ENCODE measurements at places on chromosomes 2 and 18.

GRCh38 chr2:22167256-22167655, 1043.5 kb downstream of the TDRD15 start:
- no peak for DNase-seq

- no peak for DNase-seq
Measured at GRCh38 chr2:55885127-55885943, 38.2 kb downstream of the EFEMP1 start.

DNA sequence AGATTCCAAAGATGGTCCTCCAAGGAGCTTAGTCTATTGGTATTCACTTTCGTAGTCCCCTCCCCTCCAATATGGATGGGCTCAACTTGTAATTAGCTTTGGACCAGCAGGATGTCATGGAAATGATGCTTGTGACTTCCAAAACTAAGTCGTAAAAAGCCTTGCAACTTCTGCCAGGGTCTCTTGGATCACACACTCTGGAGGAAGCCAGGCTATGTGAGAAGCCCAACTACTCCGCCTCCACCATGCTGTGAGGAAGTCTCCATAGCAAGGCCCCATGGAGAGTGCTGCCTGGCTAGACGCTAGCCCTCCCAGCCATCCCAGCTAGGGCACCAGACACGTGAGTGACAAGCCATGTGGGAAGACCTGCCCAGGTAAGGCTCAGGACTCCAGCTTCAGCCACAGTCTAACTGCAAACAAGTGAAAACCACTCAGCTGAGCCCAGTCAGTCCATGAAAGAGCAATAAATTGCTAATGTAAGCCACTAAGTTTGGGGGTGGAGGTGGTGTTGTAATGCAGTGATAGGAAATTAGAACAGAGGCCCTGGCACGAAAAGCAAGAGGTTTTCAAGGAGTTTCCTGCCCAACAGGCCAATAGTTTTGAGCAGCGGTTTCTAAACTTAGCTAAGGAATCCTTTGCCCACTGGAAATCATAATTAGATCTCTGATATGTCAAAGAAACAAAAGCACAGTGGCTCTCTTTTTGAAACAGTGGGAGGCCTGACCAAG, 77.5 kb upstream of the GLI2 start:
- no peak for DNase-seq

GRCh38 chr2:226906163-226906693, 70.4 kb downstream of the RHBDD1 start:
- DNase-seq = no peak

DNA sequence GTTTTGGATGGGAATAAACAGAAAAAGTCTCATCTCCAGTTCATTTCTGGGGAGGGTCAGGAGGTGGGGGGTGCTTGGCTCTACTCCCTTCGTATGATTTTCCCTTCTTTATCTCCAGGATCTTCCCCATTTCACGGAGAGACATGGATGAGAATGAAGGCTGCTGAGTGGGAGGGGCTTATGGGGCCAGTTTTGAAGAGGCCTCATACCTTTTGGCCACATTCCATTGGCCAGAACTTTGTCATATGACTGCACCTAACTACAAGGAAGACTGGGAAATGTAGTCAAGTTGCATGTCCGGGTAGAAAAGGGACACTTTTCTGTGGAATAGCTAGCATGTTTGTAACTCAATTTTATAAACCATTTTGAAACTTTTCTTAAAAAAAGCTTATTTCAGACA, 117.6 kb downstream of the NEDD4L start:
- DNase-seq = peak; percentile 86

- DNase-seq = no peak
Measured at GRCh38 chr2:50863856-50864255, 168.1 kb downstream of the NRXN1 start.

DNA sequence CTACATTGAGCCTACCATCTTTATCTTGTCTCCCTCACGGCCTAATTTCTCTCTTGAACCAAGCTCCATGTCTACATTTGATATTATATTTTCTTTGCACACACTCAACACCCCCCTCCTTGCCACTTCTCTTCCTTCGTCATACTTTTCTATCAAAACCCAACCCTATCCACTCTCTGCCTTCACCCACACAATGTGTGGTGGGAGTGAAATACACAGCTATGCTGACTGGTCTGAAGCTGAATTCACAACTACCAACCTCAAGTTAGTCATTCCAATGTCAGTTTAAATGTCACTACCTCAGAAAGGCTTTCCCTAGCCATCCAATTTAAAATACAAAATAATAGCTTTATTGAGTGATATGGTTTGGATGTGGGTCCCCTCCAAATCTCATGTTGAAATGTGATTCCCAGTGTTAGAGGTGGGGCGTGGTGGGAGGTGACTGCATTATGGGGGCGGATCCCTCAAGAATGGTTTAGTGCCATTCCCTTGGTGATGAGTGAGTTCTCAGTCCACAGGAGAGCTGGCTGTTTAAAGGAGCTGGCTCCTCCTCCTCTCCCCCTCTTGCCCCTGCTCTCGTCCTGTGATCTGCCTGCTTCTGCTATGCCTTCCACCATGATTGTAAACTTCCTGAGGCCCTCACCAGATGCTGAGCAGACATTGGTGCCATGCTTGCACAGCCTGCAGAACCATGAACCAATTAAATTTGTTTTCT, 112.1 kb downstream of the DTNB start:
- no peak for DNase-seq

- DNase-seq = no peak
Measured at GRCh38 chr18:78178812-78179211, 800.8 kb upstream of the SALL3 start.

- no peak for DNase-seq
Measured at GRCh38 chr2:172908275-172908674, 167.4 kb upstream of the MAP3K20 start.

- DNase-seq = no peak
Measured at GRCh38 chr18:79185648-79186047, 116.5 kb downstream of the ATP9B start.

GRCh38 chr2:37569986-37570679, 101.3 kb downstream of the CDC42EP3 start:
- DNase-seq = no peak

DNA sequence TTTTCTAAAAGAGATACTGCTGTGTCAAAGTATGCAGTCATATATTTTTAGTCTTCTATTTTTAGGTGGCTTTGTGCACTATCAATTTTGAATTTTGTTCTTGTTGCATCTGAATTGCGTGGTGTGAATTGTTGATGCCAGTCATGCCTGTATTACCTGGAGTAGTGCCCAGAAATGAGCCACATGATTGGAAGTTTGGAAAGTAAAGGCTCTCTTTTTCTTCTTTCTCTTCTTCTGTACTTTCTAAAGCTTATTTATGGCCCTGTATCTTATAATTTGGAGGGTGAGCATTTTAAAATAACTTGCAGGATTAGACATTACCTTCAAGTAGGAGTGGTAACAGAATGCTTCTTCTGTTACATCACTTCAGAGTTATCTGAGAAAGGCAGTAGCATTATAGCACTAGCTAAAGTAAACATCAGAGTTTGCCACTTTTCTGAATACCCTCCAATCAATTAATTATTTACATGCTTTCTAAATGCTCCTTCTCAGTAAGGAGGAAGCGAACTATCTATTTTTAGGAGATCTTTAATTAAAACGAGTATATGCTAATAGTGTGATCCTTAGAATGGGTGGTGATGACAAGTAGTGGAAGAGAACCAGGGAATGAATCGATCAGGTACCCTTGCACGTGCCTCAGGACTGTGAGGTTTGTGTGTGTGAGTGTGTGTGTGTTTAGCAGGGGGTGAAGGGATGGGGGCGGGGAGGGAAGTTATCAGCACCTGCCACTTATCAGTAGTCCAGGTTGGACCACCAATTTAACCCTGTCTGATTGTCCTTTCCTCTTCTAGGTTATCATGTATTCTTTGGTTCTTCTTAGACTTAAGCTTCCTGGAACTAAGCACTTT, 112.5 kb downstream of the MAP3K20 start:
- DNase-seq = no peak

DNA sequence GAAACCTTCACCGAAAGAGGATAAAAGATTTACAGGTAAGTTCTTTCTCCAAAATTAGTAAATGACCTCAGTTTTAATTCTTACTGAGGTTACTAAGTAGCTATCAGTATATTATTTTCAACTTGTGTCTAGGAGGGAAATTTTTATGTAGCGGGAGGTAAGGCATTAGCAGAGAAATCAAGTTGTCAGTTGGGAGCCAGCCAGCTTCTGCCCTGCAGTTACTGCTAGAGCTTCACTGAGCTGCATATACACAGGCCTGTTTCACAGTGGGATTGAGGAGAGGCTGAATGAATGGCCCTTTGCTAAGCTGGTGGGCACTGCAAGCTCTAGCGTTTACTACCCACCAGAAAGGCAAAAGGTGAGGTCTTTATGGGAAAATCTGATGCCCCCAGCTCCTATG, 105.7 kb downstream of the ACAA2 start:
- DNase-seq = no peak

DNA sequence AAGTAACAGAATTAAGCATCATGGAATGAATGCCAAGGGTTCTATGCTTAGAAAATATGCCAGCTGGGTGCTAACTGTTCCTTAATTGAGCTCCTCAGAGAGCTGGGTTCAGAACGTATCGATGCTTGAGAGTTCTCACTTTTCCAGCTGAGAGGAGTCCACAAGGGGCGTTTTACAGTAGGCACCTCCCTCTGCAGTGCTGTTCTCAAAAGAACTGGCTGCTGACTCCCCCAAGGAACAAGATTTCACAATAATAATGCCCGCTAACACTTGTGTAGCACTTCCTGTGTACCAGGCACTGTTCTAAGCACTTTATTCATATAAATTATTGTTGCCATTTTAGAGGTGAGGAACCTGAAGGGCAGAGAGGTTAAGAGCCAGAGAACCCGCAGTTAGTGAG, 18.1 kb upstream of the TMEM237 start:
- peak; percentile 28 for DNase-seq

DNA sequence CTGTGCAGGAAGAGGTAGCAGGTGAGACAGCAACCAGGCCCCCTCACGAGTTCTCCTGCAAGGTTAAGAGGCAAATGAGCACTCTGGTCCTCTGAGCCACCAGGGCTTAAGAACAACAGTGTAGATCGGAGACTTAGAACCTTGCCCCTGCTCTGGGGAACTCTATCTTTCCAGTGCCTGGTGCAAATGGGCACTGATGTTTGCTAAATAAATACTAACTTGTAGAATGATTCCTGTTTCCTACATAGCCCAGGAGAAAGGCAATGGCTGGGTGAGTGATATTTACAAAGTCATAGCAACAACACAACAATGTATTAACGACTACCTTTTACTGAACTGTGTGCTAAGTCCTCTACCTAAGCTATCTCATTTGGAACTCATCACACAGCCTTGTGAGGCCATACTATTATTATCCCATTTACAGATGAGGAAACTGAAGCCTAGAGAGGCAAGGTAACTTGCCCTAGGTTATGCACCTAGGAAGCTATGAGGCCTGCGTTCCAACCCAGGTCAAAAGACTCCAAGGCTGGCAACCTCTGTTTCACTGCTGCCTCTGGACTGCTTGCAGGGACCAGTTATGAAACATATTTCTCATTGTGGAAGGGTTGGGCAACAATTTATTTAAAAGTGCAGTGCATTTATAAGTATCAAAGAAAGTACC, 4.3 kb downstream of the ATP8B1 start:
- DNase-seq = no peak

- DNase-seq = no peak
Measured at GRCh38 chr2:196435189-196435588, 204.3 kb upstream of the CCDC150 start.

GRCh38 chr18:77254711-77255405, 5.2 kb downstream of the GALR1 start:
- DNase-seq = peak; percentile 46

GRCh38 chr2:206443735-206444527, 599 bp downstream of the ADAM23 start:
- peak; percentile 68 for DNase-seq

DNA sequence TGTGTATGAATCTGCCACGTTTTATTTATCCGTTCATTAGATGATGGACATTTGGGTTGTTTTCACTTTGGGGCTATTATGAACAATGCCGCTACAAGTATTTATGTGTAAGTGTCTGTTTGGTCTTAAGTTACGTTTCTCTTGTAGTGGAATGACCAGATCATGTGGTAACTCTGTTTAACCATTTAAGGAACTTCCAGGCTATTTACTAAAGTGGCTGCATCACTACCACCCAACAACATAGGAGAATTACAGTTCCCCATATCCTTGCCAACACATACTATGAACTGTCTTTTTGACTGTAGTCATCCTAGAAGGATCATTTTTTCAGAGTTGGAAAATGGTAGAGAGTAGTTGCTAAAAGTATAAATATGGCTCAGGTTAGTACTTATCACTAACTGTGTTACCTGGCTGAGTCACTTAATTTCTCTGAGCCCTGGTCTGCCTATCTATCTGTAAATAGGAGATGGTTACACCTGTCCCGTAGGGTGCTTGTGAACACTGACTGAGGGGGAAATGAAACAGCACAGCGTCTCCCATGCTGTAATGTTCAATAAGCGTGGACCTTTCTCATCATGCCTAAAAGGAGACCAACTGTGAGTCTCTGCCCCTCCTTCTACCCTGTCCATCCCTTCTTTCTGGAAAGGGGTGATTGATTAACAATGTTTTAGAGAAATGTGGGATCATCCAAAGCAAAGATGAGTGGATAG, 103.1 kb downstream of the SH3RF3 start:
- DNase-seq = no peak

- DNase-seq = no peak
Measured at GRCh38 chr2:137826373-137827372, 137.6 kb upstream of the HNMT start.

- no peak for DNase-seq
Measured at GRCh38 chr2:167144179-167144898, 256.1 kb downstream of the XIRP2 start.

DNA sequence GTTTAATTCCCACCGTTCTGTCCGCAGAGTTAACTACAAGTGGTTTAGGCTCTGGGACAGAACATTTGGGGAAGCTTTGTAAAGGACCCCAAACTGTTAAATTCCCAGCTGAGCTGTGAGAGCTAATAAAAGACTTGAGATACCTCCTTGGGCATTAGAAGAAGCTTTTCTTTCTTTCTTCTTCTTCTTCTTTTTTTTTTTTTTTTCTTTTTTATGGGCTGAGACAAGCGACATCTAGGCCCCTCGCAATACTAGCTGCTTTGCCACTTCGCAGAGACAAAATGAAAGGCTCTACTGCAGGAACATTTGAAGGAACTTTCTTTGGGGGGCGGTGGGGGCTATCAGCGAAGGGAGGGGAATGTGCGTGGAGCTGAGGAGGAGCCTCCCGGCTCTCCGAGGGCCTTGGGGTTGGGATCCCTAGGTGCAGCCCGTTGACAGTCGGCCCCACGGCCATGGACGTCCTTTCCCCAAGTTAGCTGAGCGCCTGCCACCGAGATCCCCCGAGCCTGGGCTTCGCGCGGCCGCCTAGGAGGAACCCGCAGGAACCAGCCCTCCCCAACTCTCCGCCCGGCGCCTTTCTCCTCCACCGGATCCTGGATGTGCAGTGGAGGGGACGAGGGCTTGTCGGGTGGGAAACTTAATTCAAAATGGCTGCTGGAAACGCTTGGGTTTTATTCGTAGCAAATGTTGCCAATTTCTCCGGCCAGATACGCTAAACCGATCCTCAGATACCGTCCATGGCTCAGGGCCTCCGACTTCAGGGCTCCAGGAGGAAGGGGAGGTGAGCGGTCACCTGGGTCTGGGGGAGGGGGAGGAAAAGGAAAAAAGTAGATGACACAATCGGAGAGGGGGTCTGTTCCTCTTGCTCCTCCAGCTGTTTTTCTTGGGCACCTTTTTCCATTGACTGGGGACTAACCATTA, 4.2 kb downstream of the MEIS1 start:
- DNase-seq = peak; percentile 73

- no peak for DNase-seq
Measured at GRCh38 chr2:232460171-232460570, 4.2 kb downstream of the ALPI start.

GRCh38 chr2:178819992-178820391, 12.8 kb upstream of the TTN start:
- DNase-seq = no peak

- no peak for DNase-seq
Measured at GRCh38 chr2:84450288-84451227, 8.5 kb downstream of the SUCLG1 start.

- no peak for DNase-seq
Measured at GRCh38 chr18:51400721-51401120, 203.2 kb upstream of the MEX3C start.

Measured in GM23338 (cell line).